ENCODE measurements at places on chromosomes 4 and X. TPM values are rescaled to one million over a fixed set of nuclear protein-coding genes. Genes with fewer than 3 reads are reported as not detected.

Gene FGFBP2
- total RNA-seq, result not detected

Gene RAB9B
- 0.98 TPM for total RNA-seq

Gene MXRA5
- not detected for total RNA-seq

DNA sequence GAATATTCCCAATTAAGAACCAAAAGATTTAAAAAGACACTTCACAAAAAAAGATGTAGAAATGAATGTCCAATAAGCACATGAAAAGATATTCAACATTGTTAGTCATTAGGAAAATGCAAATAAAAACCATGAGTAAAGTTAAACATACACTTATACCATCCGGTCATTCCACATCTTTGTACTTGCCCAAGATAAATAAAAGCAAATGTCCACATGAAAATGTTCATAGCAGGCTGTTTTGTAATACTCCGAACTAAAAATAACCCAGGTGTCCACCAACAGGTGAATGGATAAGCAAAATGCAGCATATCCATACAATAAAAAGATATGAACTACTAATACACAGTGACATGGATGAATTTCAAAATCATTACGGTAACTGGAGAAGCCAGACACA is 28.6 kb upstream of the ZCCHC4 start:
- no peak for DNase-seq

DNA sequence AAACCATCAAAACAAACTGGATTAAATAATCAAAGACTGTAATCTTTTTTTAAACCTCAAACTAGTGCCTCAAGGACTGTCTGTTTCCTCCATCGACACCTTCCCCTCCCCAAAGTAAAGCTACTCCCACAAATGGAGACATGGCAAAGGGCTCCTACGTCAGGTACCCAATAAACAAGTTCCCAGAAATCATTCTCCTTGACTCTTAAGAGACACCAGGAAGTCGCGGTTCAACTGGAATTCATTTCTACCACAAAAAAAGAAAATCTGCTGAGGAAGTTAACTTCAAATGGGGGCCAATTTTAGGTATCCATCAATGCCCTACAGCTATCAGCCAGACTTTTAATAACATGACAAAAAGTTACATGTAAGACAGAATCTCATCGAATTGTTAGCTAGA is 2.5 kb downstream of the RPS4X start:
- DNase-seq, result no peak

DNA sequence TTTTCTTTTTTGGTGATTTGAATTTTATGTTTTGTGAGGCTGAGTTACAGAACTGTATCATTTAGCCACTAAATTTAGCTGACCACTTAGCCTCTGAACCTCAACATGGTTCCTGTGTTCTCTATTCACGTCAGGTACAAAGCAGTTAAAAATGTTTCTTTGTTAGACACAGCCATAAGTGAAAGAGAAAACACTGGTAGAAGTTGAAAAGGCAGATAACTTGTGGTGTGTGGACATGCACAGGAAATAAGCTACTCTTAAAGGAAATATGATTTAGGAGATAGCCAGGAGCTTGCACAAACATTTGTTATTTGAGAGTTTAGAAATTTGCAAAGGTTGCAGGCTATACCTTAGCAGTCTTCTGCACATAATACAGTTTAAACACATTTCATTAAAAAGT is 171.0 kb upstream of the RPS6KA3 start:
- DNase-seq, result no peak

GRCh38 chr4:18021470-18021719 is 160 bp downstream of the LCORL start:
- DNase-seq, result no peak

DNA sequence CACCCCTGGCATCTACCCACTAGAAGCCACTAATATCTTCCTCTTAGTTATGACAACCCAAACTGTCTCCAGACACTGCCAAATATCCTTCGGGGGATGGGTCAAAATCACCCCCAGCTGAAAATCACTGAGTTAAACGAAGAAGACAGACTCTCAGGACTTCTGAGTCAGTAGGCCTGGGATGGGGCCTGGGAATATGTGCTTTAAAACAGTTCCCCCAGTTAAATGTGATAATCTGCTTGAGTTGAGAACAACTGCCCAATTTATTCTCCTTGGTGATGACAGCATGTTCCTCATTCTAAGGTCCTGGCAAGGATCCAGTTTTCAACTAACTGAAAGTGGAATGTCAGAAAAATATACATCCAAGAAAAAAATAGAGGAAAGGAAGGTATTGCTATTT is 52.4 kb downstream of the CBLL2 start:
- DNase-seq, result no peak

DNA sequence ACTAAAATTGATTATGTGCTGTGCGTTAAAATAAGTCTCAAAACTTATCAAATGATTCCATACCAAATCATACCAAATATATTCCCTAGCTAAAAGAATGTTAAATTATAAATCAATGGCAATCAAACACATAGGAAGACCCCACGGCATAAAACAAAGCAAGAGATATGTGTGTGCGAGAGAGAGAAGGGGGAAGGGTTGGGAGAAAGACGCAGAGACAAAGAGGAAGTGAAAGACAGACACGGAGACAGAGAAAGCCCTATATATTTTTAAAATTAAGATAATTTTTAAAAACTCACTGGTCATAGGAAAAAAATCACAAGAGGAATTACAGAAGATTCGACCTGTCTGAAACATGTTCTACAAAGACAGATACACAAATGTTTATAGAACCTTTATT is 371.4 kb downstream of the NLGN4X start:
- no peak for DNase-seq

All from NCI-H460 (cell line).